ENCODE measurements at places on chromosomes 11 and 22.

DNA sequence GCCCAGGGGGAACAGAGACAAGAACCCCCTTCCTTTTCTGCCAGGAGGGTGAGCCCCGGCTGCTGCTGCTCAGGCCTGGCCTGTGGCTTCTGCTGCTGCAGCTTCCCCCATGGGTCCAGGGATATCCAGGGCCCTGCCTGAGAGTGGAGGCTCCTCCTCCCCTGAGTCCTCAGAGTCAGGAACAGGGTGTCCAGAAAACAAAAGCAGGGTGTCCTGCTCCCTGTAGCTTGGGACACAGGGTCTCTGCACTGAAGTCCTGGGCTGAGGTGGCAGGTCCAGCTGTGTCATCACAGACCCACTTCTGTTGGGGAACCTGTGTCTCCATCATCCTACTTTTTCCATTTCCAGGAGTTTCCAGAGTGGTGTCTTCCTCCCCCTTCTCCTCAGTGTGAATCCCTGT, 76.1 kb downstream of the ZNF280B start:
- no peak for DNase-seq

GRCh38 chr11:94876222-94876621, 97.1 kb downstream of the CWC15 start:
- no peak for DNase-seq

GRCh38 chr11:77854838-77855237, 33.9 kb downstream of the AAMDC start:
- DNase-seq = no peak

DNA sequence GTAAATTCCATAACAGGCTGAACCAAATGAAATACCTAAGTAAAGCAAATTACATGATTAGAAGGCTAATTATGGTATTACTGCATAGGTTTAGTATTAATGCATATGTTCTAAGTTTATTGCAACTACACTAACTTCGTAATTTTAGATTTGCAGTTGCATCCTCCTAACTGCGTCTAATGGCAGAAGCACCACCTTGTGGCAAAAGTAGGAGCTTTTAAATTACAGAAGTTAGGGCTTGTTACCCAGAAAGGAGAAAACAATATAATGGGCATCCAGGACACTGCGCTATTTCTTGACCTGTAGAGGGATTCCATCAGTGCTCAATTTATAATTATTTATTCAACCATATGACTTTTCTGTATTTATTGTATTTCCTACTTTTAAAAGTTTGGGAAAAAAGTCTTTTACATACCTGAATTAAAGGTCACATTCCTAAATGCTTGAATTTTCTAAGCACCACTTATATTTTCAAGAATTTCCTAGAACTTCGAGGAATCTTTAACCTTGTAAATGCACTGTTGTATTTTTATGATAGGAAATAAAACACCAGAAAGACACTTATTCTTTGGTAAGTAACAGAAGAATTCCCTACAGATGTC, 16.3 kb upstream of the GPR83 start:
- DNase-seq = no peak

DNA sequence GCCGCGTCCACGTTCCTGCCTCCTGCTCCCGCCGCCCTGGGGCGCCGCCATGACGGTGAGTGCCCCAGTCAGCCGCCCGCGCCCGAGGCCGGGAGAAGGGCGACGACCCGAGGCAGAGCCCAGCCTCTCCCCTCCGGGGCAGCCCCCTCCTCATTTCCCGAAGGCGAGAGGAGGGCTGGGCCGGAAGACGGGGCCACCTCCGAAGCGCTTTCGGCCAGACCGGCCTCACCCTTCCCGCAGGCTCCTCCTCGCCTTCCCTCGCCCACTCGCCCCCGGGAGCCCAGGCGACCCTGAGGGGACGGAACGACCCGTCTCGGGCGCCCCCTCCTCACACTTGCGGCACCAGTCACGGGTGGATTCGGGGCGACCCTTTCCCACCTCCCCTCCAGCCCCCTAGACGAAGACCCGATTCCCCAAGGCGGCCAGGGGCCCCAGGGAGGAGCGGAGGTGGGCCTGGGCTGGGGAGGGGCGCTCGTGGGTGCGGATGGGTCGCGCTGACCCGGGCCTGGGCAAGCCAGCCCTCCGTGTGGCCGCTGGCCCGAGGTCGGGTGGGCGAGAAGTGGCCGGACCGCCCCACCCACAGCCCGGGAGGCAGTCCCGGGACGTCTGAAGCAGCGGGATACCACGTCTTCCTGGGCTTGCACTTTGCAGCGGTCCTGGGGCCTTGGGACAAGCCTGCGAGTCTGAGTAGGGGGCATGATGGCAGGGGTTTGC, 49.7 kb downstream of the TRIOBP start:
- DNase-seq = peak; percentile 76

DNA sequence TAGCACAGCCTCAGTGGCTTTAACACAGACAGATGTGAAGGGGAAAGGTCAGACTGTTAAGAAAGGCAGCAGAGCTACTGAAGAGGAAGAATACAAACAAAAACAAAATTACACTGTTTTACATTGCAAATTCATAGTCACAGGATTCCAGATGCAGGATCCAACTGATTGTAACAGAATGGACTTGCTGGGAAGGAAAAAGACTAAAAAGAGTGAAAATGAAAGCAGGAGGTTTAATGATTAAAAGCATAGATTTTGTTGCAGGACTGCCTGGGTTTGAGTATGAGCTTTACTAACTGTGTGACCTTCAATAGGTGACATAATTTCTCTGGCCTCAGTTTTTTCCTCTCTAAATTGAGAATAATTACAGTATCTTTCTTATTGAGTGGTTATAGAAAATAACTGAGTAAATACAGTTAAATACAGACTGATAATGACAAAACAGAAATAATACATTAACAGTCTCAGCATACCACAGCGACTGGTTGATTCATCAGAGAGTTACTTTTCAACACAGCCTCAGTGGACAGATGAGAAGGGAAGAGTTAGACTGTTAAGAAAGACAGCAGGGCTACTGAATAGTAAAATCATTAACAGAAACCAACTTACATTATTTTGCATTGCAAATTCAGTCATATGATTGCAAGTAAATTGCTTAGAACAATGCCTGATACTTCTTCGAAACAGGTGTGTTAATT, 704.2 kb upstream of the TENM4 start:
- DNase-seq = no peak

GRCh38 chr11:45021692-45022141, 71.0 kb upstream of the TP53I11 start:
- DNase-seq = peak; percentile 76

DNA sequence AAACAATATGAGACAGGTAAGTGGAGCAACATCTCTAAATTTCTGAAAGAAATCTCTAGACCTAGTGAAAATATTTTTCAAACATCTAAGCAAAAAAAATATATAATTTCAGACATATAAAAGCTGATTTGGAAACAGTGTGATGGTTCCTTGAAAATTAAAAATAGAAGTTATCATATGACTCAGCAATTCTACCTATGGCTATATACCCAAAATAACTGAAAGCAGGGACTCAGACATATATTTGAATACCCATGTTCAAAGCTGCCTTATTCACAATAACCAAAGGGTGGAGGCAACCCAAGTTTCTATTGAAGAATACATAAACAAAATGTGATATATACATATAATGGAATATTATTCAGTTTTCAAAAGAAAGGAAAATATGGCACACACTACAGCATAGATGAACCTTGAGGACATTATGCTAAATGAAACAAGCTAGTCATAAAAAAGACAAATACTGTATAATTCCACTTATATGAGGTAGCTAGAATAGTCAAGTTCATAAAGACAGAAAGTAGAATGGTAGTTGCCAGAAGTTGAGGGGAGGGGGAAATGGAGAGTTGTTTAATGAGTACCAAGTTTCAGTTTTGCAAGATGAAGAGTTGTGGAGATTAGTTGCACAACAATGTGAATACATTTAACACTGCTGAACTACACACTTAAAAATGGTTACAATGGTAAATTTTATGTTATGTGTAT, 300.4 kb downstream of the TTC28 start:
- DNase-seq = no peak

DNA sequence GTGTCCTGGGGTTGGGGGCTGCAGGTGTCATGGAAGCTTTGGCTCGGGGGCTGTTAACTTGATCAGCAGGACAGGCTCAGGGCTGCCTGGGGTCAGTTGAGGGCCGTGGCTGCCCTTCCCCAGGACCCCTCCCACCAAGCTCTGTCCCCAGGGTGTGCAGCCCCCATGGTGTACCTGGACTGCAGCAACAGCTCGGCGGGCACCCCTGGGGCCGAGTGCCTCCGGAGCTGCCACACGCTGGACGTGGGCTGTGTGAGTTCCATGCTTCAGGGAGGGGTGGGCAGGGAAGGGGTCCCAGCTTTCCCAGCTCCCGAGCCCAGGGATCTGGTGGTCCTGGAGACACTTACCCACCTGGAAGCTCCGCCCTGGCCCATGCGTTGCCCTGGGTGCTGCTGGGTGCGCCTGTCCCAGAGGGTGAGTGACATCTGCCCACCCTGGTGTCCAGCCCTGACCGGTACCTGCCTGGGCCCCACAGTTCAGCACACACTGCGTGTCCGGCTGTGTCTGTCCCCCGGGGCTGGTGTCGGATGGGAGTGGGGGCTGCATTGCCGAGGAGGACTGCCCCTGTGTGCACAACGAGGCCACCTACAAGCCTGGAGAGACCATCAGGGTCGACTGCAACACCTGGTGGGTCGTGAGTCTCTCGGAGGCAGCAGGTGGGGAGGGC, 11.3 kb downstream of the MUC5B start:
- DNase-seq = peak; percentile 60
